Stimulated activated CD8-positive, alpha-beta memory T cell treated with anti-CD3 and anti-CD28 coated beads, Interleukin-2, amount 100 ng/mL, for 48 hours (primary cell): ENCODE measurements at places on chromosomes 1 and 21.

DNA sequence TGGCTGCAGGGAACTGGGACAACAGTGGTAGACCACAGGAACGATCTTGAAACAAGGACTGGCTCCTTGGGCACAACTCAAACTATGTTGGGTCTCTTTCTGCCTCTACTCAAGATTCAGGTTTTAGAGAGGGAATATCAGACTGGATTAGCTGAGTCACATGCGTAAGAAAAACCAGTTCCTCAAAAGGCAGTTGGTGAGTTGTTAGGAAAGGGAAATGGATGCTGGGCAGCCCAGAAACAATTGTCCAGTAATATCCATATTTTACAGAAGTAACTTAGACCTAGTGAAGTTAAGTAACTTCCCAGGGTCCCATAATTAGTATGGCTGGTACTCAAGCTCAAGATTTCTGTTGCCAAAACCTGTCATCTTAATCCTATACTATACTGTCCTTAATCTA is 27.0 kb upstream of the TMEM39B start:
- no peak for DNase-seq

DNA sequence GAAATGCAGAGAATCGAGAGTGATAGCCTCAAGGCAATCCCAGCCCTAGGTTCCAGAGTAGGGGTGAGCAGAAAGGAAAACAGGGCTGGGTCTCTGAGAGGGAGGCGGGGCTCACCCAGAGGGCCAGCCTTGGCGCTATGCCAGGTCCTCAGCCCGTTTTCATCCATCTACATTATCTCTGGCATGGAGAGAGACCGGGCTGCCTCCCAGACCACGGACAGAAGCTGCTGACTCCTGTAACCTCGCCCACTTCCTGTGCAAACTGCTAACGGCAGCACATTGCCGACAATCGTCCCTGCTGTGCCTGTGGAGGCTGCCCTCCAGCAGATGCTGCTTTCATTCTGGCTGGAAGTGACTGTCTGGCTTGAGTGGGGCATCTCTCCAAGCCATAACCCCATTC is 569.1 kb downstream of the NPHP4 start:
- DNase-seq, result peak; percentile 8

- no peak for DNase-seq
Observed at GRCh38 chr1:164841702-164842465, 282.9 kb downstream of the PBX1 start.

DNA sequence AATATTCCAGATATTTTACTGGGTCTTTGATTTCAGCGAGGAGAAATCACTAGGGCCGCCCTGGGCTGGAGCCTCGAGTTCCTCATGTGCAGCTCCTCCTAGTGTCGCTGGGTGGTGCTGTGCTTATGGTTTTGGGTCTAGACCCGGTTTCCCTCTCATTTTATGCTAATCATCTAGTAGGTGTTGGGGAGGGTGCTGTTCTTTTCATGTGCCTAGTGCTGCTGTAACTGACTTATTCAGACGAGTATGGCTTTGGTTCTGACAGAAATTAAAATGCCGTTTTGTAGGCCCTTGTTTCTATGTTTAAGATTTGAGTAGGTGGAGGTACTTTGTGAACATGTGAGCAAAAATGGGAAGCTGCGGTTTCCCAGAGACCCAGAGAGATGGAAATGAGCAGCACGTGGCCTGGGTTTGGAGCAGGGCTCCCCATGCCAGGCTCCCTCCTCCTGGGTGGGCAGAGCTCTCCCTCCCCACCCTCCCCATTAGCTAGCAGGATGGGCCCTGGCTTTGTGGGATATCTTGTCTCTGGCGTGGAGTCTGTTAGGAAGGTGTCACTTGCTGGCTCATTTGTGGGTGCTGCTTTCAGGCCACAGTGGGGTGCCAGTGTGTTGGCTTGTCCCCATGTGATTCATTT is 74.0 kb upstream of the GPR88 start:
- DNase-seq, result peak; percentile 28

- no peak for DNase-seq
Observed at GRCh38 chr1:162732566-162733335, 57.8 kb upstream of the HSD17B7 start.

DNA sequence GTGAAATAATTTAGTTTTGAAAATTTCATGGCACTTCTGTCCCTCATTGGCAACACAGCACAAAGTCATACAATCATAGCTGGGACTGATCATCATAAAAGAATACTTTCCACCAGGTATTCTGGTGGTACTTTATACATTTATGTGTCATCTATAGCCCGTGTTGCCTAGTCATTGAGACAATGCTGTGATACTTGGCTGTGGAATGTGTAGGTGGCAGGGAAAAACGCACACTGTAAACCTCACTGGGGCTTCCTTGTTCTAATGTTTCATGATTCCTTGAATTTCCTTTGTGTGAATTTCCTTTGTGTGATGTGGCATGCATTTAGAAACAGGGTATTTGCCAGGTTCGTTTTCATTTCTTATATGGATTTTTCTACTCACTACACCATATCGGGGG is 118.3 kb downstream of the FMN2 start:
- DNase-seq, result no peak

GRCh38 chr1:35499652-35500176 is 57.5 kb downstream of the KIAA0319L start:
- no peak for DNase-seq

- DNase-seq, result no peak
Observed at GRCh38 chr1:219882096-219882495, 46.3 kb downstream of the SLC30A10 start.

DNA sequence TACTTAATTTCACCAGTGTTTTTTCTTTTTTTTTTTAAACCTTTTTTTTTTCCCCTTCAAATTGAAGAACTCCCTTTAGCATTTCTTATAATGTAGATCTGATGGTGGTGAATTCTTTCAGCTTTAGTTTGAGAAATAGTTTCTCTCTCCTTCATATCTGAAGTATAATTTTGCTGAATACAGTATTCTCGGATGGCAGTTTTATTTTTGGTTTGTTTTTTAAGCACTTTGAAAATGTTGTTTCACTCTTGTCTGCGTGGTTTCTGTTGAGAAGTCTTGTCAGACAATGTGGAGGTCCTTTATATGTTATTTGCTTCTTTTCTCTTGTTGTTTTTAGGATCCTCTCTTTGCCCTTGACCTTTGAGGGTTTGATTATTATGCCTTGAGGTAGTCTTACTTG is 135.1 kb downstream of the RPS6KC1 start:
- DNase-seq, result no peak

DNA sequence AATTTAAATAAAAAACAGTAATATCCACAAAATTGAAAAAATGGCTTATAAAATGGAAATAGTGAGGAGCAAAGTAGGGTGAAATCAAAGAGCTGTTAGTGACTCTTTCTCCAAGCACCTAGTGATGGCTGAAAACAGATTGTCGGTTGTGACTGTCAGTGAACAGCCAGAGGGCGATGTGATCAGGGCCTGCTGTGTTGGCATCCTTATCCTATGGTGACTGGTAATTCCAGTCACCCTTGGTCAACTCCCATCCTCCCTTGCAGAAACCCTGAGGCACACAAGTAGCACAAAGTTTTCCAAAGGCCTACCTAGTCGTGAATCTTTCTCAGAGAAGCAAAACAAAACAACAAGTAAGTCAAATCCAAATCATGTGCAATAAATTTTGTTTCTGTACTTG is 599.8 kb upstream of the CXADR start:
- no peak for DNase-seq

DNA sequence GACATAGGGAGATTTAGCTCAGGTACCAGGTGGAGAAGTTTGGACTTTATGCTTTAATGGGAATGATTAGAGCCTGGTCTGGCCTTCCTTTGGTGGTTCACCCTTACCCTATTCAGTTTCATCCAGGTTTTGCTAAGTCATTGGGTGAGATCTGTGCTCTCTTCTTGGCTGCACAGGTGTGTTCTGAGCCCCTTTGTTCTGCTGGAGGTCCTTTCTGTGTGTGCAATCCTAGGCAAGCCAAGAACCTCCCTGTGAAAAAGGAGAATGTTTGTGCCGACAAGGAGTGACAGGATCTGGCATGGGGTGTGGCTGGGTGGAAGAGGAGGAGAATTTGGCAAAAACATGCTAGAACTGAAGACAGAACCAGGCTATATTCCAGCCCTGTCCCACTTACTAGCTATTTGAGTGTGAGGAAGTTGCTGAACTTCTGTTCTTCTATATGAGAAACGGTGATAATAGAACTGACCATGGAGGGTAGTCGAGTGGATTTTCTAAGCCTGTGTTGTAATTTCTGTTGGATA is 4.6 kb downstream of the GSTM5 start:
- DNase-seq, result no peak

- DNase-seq, result no peak
Observed at GRCh38 chr1:63155437-63155836, 166.9 kb upstream of the FOXD3 start.

- DNase-seq, result no peak
Observed at GRCh38 chr1:172627702-172628101, 31.2 kb upstream of the FASLG start.

DNA sequence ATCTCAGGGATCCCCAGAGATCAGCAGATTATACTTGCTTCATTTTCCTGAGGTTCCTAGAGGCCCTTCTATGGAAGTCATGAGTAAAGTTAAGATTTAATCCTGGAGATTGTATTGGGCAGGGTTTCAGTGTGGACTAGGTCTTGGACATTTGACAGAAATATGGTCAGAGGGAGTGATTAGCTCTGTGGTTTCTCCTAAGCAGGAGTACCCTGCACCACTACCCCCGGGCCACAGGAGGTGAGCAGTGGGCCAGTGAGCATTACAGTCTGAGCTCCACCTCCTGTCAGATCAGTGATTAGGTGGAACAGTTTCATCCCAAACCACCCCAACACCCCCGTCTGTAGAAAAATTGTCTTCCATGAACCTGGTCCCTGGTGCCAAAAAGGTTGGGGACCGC is 43.2 kb downstream of the PHACTR4 start:
- DNase-seq, result no peak

GRCh38 chr1:232613752-232614381 is 16.1 kb downstream of the SIPA1L2 start:
- no peak for DNase-seq

- no peak for DNase-seq
Observed at GRCh38 chr1:182784556-182785171, 4.9 kb upstream of the NPL start.

DNA sequence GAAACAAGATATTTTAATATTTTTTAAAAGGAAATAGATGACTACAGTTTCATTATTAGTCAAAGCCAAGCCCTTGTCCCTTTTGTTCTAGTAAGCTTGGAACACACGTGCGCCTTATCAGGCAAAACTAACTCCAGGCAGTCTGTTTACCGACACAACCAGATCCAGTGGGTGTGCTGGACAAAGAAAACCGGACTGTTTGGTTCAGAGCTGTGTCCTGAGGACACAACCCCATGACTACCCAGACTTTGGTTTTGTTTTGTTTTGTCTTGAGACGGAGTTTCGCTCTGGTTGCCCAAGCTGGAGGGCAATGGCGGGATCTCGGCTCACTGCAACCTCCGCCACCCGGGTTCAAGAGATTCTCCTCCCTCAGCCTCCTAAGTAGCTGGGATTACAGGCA is 13.9 kb upstream of the RHOU start:
- no peak for DNase-seq

DNA sequence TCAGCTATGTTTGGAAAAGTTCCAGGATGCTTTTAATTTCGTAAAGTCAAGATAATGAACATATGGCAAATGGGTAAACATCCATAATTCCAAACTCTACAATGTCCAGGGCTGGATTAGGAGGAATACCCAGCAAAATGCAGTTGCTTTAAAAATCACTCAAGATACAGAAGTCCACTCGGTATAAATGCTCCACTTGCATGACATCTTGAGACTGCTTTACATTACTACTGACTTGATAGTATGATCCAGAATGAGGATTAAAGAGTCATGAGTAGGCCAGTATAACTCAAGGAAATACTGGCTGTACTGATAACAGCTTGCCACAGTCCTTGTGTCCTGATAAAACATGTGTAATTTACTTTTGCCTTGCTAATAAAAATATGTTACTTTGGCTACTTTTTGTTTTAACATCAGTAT is 58.3 kb upstream of the ANGPTL3 start:
- no peak for DNase-seq

- no peak for DNase-seq
Observed at GRCh38 chr1:31734582-31735107, 29.5 kb downstream of the ADGRB2 start.

DNA sequence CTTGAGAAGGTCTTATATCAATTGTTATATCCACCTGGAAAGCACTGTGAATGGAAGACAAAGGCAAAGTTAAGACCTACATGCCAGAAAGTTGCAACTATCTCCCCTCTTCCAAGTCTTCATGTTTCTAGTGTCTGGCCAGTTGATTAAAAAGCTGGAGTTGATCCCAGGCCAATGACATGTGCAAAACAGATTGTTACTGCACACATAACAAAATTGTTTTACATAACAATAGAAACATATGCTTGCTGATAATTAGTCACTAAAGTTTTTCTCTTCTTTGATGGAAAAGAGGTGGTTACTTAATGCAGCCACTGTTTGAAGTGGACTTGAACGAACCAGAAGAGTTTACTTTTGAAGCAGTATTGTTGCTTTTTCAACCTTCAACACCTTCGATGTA is 158.2 kb downstream of the TGFBR3 start:
- DNase-seq, result no peak

- DNase-seq, result no peak
Observed at GRCh38 chr1:84386716-84387479, 11.4 kb upstream of the DNASE2B start.

DNA sequence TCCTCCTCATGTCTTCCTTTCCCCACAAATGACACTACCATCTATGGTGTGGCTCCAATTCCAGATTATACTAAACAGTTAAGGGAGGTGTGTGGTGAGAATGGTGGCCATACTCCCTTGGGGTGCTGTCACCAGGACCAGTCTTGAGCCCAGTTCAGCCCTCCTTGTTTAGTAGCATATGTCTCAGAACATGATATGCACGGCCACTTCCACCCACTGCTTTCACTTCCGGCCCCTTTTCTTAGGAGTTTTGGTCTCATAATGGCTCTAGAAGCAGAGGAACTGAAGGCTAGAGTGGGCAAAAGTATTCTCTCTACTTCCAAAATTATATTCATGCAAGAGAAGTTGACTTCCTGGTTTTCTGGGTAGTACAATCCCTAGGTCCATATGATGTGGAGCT is 45.3 kb upstream of the CACNA1E start:
- DNase-seq, result no peak

DNA sequence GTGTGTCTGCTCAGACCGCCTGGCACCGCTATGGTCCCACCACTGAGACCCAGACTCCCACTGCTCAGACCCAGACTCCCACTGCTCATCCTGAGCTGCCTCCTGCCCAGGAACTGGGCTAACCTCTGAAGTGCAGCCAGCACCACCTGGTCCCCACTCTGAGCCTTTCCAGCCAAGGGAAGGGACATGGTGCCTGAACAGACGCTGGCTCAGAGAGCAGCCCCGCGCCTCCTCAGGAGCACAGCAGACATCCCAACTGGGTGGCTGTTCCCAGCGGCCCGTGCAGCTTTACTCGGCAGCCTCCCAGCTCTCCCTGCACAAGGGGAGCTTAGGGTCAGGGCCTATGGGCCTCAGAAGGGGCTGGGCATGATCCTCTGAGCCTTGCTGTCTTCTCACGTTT is 27.8 kb upstream of the CNTN2 start:
- DNase-seq, result no peak

GRCh38 chr1:25867210-25867991 is 8.1 kb downstream of the PAQR7 start:
- no peak for DNase-seq
